ENCODE measurements at places on chromosomes 1 and 21.

DNA sequence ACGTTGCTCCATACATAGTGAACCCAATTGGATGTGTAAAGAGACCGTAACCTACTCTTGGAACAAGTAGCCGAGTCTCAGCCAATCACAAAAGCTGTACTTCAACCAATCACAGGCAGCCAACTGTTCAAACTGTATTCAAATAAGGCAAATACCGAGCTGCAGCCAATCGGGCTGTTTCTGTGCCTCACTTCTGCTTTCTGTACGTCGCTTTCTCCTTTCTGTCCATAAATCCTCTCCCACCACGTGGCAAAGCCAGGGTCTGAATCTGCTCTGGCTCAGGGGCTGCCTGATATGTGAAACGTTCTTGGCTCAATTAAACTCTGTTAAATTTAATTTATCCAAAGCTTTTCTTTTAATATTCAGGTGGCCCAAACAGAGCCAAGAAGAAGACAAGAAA lies 210.3 kb downstream of the URB2 start:
- DNase-seq, result no peak

DNA sequence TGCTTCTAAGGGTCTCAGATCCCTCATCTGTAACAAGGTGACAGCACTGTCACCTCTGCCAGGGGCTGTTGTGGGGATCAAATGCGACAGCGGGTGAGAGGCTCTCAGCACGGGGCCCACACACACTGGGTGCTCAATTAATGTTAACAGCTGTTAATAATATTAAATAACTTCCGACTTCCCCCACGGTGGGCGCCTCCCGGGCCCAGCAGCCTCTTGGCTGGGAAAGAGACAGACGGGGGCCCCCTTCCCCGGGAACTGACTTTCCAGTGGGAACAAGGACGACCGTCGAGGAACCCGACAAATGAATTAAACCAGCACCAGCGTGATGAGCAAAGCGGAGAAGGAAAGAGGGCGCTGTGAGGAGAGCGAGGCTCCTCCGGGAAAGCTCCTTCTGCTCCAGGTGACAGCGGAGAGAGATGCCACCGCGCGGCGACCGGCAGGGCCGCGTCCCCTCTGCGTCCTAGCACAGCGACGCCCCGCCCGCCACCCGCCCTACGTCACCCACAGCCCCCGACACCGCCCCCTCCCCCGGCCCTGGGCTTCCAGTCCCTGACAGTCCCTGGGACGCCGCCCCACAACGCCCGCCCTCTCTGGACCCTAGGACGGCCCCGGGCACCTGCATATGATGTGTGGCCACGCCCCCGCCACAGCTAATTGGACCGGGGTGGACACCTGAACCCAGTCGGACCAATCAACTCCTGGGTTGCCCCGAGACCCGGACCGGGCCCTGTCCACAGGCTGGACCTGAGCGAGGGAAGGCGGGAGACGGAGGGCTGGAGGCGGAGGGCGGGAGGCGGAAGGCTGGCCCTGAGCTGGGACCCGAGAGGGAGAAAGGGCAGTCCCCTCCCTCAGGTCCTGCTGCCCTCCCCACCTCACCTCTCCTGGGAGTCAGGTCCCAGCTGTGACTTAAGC lies 38.2 kb downstream of the MATN1 start:
- DNase-seq, result no peak

- DNase-seq, result no peak
Observed at GRCh38 chr1:63189677-63190076, 132.7 kb upstream of the FOXD3 start.

DNA sequence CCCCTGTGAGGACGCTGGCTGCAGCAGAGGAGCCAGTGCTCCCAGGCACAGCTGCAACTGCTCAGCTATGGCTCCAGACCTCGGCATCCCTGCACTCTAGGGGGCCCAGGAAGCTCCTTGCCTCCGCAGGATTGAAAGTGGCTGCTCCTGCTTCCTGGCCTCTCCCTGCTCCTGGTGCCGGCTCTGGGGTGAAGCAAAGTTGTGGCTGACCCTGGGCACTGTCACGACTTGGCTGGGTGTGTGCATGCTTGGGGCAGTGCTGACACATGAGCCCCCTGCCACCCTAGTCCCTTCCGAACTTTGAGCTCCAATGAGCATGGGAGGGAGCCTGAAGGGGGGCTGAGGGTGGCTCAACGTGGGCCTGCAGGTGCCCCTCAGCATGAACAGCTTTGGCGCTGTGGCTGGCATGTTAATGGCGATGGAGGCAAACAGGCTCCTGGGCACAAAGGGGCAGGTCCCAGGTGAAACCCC lies 1512.2 kb downstream of the KCNT2 start:
- DNase-seq, result no peak

DNA sequence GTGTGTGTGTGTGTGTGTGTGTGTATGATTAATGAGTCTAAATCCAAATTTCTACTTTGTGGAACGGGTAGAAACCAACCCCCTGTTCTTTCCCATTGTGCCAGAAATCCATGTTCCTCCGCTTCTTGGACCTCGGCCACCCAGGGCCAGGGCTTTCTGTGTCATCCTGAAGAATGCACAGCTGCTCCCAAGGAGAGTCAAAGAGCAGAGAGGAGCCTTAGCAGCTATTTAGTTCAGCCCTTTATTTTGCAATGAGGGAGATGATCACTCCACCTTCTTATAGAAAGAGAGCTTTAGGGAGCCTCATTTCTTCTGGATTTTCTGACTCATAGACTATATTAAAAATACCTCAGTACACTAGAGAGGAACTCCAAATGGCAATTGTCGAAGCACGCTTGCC lies 489.3 kb upstream of the VAMP3 start:
- no peak for DNase-seq

DNA sequence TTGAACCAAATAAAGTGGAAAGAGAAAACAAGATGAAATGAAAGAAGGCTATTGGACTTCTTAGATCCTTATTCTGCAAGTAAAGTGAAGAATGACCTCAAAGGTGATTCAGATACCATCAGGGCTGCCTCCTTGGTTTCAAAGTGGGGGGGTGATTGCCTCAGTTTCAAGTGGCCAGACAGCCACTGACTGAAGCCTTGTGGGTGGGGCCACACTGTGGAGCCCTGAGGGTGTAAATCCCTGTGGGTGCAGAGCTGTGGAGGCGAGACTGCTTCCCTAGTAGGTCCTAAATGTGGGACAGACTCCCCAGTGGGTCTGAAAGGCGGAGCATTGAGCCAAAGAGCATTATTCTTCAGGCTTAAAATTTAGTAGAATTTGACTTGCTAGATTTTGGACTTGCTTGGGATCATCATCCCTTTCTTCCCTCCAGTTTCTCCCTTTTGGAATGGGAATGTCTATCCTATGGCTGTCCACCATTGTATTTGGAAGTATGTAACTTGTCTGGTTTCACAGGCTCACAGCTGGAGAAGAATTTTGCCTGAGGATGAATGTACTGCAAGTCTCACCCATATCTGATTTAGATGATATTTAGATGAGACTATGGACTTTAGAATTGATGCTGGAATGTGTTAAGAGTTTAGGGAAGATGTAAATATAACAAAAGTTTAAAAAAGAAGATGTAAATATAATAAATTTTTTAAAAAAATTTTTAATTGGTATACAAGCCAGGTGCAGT lies 71.6 kb upstream of the SOX13 start:
- no peak for DNase-seq

- DNase-seq, result no peak
Observed at GRCh38 chr1:54017979-54018378, at the start of gene LDLRAD1. LDLRAD1 (minus strand) TSS chr1:54018186; CDS start chr1:54018112, 74 bp downstream.

DNA sequence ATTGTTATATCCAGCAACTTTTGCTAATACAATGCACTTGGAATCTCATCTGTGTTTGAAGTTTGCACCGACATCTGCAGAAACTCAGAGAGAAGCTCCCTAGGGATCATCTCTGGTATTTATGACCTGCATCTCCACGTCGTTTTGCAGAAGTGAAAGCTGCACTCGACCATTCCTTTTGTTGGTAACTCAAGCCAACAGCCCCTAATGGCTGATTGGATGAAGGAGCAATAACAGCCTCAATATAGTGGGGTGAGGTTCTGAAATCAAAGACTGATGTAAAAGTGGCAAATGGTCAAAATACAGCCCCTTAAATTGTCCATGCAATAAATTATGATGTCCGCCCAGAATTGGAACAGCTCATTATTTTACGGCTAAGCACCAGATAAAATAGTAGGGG lies 344.2 kb upstream of the KAZN start:
- no peak for DNase-seq

- no peak for DNase-seq
Observed at GRCh38 chr1:160800645-160801408, 4.9 kb downstream of the LY9 start.

GRCh38 chr1:234481771-234482170 lies 2.8 kb upstream of the TARBP1 start:
- DNase-seq, result no peak

- no peak for DNase-seq
Observed at GRCh38 chr1:39572379-39573096, 4.1 kb downstream of the PABPC4 start.

DNA sequence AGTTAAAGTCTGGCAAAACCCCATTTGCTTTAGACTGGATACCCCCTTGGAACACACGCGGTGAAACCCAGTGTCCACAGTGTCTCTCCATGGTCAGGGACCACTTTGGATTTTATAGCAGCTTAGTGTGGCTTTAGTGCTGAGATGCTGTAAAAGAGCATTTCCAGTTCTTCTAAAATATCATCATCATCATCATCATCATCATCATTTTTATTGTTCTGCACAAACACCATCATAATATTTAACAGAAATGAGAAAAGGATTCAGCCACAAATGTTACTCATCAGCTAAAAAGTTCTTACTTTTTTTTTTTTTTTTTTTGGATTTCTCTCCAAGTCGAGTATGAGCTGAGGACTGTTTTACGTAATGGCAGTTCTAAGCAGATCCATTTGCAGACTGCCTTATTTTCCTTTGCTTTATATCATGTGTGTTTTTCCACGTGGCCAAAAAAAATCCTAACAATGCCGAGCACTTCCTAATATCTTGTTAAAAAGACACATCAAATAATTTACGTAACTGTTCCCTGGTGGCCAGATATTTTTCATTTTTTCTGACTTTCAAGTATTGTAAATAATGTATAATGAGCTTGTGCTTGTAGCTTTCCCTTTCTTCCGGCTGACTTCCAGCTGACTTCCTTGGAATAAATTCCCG lies 62.8 kb downstream of the EVA1C start:
- no peak for DNase-seq

- no peak for DNase-seq
Observed at GRCh38 chr1:230146709-230147108, 79.7 kb downstream of the GALNT2 start.

GRCh38 chr1:8871965-8872399 lies 6.5 kb downstream of the ENO1 start:
- DNase-seq, result no peak

- DNase-seq, result no peak
Observed at GRCh38 chr1:97017895-97018294, 296.3 kb downstream of the PTBP2 start.

DNA sequence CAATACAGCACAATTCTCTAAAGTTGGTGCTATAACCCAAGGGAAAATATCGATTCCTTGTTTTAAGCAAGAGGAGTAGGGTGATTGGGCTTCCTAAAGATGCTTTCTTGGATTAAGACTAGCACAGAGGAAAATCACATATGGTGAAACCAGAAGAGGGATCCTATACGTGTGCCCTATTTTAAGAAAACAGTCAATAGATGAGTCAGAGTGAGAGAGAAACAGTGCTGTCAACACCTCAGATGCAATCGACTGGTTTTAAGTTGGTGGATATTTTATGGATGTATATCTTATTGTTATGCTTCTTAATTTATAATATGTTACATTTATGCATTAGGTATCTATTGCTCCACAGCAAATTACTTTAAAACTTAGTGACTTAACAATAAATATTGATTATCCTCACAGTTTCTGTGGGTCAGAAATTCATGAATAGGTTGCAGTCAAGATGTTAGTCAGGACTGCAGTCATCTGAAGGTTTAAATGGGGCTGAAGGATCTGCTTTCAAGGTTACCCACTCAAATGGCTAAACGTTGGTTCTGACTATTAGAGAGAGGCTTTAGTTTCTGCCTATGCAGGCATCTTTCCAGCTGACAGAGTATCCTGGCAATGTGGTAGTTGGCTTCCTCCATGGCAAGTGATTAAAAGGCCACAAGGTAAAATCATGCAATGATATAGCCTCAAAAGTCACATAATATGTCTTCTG lies 61.6 kb upstream of the DEPDC1 start:
- no peak for DNase-seq

DNA sequence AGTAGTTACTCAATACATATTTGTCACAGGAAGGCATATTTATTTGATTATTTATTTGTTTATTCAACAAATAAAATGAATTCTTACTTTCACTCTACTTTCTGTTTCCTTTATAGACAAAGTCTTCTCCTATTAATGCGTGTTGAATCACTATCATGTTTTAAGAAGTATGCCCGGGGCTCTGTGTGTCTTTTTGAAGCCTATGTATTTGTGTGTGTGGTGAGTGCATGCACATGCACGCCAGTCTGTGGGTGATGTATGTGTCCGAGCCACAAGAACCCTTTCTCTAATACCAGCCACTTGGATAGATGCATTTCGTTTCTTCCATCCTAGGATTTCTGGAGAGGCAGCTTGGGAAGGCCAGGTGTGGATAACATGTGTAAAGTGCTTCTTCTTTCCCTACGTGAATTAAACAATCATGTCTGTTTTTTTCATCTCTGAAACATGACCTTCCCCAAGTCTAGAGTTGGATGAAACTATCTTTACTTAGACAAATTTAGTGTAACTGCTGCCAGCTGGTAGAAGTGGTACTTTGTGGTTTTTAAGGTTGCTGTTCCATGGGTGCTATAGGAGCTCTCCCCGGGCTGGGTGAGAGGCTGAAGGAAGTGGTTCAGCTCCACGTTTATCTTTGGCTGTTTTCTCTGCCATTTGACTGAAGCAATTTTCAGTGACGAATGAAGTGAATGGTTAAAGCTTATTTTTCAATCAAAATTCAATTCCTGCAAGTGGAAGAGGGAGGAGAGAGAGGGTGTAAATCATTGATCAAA lies 46.8 kb upstream of the PPM1J start:
- DNase-seq, result no peak

- DNase-seq, result no peak
Observed at GRCh38 chr1:85334962-85335361, 58.5 kb upstream of the BCL10 start.

GRCh38 chr1:246566813-246567645 lies 773 bp downstream of the CNST start:
- DNase-seq, result peak; percentile 39

GRCh38 chr1:29584362-29584761 lies 348.0 kb downstream of the PTPRU start:
- no peak for DNase-seq

- DNase-seq, result peak; percentile 15
Observed at GRCh38 chr1:199089393-199090122, 450.7 kb downstream of the PTPRC start.

DNA sequence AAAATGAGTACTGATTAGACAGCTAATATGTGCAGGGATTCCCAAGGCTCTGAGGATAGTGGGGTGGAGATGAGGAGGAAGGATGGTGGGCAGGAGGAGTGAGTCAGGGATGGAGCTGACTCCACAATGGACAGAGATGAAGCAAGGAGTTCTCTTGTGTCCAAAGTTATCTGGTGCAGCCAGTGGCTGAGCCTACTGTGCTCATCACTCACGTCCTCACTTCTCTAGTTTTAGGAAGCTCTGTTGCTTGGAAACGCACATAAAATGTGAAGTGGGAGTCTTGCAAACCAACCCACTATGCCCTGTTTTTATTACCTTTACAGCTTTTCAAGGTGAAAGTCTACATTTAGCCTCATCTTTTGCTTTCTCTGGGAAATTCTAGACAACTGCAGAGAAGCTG lies 36.5 kb upstream of the SAMD13 start:
- no peak for DNase-seq
